ENCODE measurements at places on chromosomes 1 and 21. TPM values are rescaled to one million over a fixed set of nuclear protein-coding genes. Genes with fewer than 3 reads are reported as not detected.

Gene SERINC2
- total RNA-seq: 3.1 TPM

Gene GJA4
- total RNA-seq: 29.4 TPM

GRCh38 chr1:72846476-72847278 lies 564.3 kb upstream of the NEGR1 start:
- no peak for DNase-seq

- no peak for DNase-seq
Measured at GRCh38 chr1:94048413-94049164, 72.4 kb downstream of the ABCA4 start.

- DNase-seq: no peak
Measured at GRCh38 chr1:246703581-246703980, 20.6 kb upstream of the SCCPDH start.

- DNase-seq: no peak
Measured at GRCh38 chr1:99648107-99648506, 2.2 kb downstream of the PALMD start.

GRCh38 chr1:242187171-242187570 lies 188.3 kb upstream of the MAP1LC3C start:
- no peak for DNase-seq

DNA sequence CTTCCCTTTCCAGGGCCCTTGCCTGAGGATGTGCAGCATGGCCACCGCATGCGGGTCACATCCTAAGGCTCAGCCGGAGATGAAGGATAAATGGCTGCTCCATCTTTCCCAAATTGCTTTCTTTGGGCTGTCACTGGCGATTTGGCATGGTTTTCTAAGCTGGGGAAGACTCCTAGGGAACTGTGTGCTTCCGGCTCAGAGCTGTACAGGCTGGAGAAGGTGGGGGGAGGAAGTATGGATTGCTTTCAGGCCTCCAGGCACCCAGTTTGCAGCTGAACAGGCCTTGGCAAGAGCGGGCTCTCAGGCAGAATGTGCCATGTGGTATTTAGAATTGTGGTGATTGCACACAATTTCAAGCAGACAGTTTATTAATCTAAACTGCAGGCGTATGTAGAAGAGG lies 48.9 kb downstream of the TMEM53 start:
- no peak for DNase-seq

- no peak for DNase-seq
Measured at GRCh38 chr1:60891281-60891680, 191.1 kb upstream of the NFIA start.

Measured in esophagus muscularis mucosa (tissue), 4 donors.